ENCODE measurements at places on chromosomes 2 and 18.

- no peak for DNase-seq
These were observed 19.6 kb upstream of the FIGN start for GRCh38 chr2:163755366-163755765.

DNA sequence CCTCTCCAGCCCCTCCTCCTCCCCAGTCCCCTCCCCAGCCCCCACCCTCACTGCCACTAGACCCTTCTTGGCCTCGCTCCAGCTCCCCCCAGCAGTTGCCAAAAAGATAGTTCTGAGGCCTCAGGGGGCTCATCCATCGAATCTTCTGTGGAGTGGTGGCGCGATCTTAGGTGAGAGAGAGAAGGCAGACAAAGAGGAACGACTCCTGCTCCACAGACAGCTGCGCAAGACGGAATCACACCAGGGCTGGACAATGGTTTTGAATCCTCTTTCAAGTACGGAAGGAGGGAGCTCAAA is 68.1 kb downstream of the LAMA3 start:
- no peak for DNase-seq

DNA sequence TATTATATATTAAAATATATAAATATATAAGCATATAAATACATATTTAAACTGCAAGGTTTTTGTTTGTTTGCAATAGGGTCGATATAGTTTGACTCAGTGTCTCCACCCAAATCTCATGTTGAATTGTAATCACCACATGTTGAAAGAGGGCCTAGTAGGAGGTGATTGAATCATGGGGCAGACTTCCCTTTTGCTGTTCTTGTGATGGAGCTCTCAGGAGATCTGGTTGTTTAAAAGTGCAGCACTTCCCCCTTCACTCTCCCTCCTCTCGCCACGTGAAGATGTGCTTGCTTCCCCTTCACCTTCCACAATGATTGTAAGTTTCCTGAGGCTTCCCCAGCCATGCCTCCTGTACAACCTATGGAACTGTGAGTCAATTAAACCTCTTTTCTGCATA is 2137.3 kb upstream of the CELF4 start:
- no peak for DNase-seq

GRCh38 chr2:232023426-232023825 is 61.9 kb downstream of the DIS3L2 start:
- DNase-seq = no peak

- peak; percentile 72 for DNase-seq
These were observed 62.5 kb downstream of the RELCH start for GRCh38 chr18:62249478-62250097.

- no peak for DNase-seq
These were observed 82.6 kb upstream of the FOSL2 start for GRCh38 chr2:28310107-28310506.

GRCh38 chr2:73901143-73901542 is 8.3 kb downstream of the ACTG2 start:
- no peak for DNase-seq

GRCh38 chr2:239295377-239296019 is 105.3 kb downstream of the HDAC4 start:
- no peak for DNase-seq

- peak; percentile 55 for DNase-seq
These were observed 82.0 kb downstream of the ZNF516 start for GRCh38 chr18:76412818-76413565.

DNA sequence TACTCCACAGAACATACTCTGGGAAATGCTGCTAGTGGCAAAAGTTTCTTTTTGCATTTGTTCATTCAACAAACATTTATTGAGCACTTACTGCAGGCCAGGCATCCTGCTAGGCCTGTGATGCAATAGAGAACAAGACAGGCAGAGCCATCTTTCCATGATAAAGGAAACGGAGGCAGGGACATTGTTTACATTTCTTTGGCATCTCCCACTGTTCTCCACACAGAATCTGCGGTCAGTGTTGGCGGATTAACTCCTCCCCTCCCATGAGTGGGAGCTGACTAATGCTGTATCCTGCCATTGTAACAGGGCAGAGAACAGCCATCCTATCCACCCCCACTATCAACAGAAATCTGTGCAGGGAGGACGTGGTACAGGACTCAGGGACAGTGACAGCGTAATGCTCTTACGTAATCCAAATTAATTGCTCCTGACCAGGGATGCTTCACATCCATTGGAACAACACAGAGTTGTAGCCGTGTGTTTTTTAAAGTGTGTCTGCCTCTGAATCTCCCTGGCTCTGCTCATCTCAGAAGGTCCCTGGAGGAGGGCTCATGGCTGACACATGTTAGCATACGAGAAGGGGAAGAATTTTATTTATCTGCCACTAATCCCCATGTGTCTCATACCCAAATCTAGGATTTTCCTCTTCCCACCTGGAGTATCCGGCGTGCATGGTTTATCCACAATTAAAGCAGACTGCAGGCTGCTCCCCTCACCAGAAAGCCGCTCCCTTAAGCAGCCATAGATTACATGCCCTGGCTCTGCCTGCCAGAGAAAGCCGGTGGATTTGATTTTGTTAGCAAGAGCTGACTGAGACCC is 32.3 kb downstream of the STEAP3 start:
- peak; percentile 35 for DNase-seq

DNA sequence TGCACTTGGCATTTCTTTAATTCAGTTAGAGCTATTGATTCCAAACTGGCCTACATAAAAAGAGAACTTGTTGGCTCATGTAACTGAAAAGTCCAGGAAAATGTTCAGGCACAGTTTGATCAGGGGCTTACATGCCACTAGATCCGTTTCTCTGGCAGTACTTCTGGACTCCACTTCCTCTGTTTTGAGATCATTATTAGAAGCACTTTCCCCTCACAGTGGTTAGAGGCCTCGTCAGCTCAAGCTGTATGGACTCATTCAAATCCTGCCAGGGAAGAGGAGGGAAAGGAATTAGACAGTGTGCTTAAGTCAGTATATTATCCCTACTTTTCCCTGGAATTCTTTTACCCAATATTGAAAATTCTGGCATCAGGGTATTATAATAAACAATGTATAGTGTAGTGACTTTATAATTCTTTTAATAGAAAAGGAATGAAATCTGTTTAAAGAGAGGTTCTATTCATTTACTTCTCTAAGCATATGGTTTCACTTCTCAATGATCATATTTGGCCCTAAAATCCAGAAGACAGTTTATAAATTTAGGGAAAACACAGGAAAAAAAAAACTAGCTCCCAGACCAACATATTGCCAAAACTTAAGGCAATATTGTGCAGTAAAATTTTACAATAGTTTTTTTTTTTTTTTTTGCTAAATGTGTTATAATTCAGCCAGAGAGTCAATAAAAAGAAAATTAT is 92.0 kb downstream of the ARMC9 start:
- peak; percentile 16 for DNase-seq

DNA sequence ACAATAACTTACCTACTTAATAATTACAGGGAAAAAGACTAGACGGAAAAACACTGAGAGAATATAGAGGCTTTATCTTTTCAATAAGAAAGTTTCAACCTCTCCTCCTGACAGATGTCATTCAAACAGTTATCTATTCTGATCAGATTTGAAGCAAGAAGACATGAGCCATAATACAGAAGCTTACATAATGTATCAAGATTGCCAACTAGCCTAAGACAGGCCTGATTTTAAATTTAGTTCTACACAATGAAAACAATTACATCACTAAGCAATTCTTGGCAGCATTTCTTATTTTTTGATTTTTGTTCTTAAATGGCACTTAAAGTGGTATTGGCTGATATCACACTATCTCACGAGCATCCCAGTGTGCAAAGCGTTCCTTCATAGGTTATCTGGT is 41.6 kb downstream of the GPR155 start:
- DNase-seq = no peak

- no peak for DNase-seq
These were observed 74.7 kb upstream of the TMEM200C start for GRCh38 chr18:5969989-5970403.

GRCh38 chr2:127406454-127406853 is 11.8 kb upstream of the PROC start:
- peak; percentile 49 for DNase-seq

DNA sequence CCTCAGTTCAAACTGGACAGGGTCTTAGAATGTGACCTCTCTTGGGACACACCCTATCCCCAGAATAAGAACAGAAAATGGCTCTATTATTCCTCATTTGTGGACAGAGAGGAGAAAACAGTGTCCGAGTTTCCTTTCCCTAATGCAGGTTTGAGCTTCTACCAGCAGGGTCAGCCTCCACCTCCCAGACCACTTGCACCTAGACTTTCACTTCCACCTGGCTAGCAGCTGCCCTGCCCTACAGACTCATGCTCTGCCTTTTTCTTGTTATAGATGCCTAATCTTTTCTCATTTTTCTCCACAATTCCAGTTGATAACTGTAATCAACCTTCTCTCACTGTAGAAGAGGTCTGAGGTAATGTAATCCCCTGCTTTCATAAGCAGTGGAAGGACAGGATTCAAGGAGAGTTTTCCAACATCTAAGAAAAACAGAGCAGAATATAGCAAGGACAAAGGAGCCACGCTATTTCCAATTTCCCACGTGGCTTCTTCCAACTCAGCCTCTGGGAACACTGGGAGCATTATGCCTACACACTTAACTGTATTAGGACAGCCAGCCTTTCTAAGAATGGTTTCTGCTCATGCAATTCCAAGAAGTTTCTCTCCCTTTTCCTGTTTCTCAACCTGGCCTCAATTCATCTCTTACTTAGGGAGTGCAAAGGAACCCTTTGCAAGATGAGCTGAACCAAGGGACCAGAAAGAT is 239.8 kb downstream of the BCL11A start:
- DNase-seq = no peak

GRCh38 chr2:7691961-7692656 is 774.9 kb downstream of the RNF144A start:
- DNase-seq = no peak

Measured in umbilical cord (tissue), 2 donors.